Smooth muscle cell of the coronary artery (primary cell): ENCODE measurements at places on chromosomes 5 and 9. TPM values are rescaled to one million over a fixed set of nuclear protein-coding genes. Genes with fewer than 3 reads are reported as not detected.

Gene GRXCR2
- not detected in 2 replicates for total RNA-seq

Gene OCLN
- 0.53 and 3.5 TPM in 2 replicates for total RNA-seq

Gene NEURL1B
- 0.30 and 1.1 TPM in 2 replicates for total RNA-seq

Gene SPATA9
- 0.45 and 0.59 TPM in 2 replicates for total RNA-seq

Gene DAB2
- total RNA-seq: 39.8 and 175 TPM in 2 replicates

Gene PCDHGA5
- total RNA-seq: 0.98 and 1.3 TPM in 2 replicates

Gene CCNB1
- total RNA-seq: 10.5 and 38.6 TPM in 2 replicates
